Stimulated activated CD8-positive, alpha-beta memory T cell treated with anti-CD3 and anti-CD28 coated beads, Interleukin-4, amount 100 ng/mL, for 1 hour (primary cell): ENCODE measurements at places on chromosomes 12 and 14.

DNA sequence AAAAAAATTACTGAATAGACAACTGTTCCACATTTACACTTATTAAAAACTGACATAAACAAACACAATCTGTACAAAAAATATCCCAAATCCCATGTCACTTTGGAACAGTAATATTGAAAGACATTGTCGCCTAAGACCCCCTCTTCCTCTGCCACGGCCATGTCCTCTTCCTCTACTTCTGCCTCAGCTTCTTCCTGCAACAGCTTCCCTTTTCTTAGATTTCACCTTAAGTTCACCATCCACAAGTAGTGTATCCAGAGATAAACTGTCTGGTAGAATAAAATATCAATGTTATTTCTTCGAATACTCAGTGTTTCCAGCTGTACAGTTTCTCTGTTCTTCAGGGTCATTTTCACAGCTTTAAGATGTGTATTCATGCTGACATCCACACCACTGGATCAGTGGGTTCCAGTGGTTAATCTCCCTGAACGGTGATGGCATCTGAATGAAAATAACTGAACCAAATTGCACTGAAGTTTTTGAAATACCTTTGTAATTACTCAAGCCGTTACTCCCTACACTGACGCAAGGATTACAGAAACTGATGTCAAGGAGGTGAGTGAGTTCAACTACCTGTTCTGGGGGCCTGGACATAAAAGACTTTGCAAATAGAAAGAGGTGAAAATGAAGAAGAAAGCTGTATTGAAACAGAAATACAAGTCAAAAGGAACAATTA lies 208.5 kb downstream of the C12orf50 start:
- no peak for DNase-seq

- no peak for DNase-seq
Observed at GRCh38 chr12:104387190-104387589, 69.6 kb upstream of the CHST11 start.

- DNase-seq: no peak
Observed at GRCh38 chr14:65948302-65948701, 535.8 kb downstream of the FUT8 start.

DNA sequence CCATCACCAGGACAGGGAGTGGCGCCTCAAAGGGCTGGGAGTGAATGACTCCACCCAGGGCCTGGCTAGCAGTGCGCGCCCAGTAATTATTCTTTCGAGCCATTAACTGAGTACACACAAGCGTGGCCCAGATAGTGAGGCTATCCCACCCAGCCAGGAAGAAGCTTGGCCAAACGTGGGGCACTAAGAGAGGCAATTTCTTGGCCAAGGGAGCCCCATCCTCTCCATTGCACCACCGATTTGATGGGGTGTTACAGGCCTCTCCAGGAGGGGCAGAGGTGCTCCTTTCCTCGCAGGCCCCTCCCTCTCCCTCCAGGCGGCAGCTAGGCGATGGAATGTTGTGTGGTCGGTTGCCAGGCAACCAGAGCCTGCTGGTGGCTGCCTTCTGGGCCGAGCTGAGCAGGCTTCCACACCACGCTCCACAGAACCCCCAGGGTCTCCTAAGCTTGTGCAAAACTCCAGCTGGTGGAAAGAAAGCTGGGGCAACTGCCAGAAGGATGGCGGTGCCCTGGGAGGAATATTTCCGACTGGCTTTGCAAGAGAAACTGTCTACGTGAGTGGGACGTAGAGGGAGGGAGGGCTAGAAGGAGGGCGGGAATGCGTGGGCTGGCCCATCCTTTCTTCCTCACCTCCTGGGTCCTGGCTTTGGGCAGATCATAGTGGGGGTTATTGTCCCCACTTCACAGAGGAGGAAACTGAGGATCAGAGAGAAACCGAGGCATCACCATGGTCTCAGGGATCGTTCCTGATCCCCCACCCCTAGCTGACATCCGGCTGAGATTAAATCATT lies at the start of gene CFAP73:
Gene CFAP73 (plus strand): TSS at position 364 of the 790 bp plus-strand sequence. CDS start 134 bp downstream, at position 498.
- DNase-seq: no peak

GRCh38 chr12:91213-91612 lies 24.6 kb downstream of the IQSEC3 start:
- no peak for DNase-seq

- no peak for DNase-seq
Observed at GRCh38 chr14:24409192-24409591, 10.4 kb downstream of the NYNRIN start.

GRCh38 chr14:103216857-103217256 lies 93.6 kb downstream of the TNFAIP2 start:
- DNase-seq: no peak

- no peak for DNase-seq
Observed at GRCh38 chr12:112813836-112814235, 22.3 kb downstream of the RPH3A start.

- no peak for DNase-seq
Observed at GRCh38 chr14:55238019-55238680, 33.1 kb upstream of the FBXO34 start.

GRCh38 chr14:94598816-94599655 lies 13.2 kb upstream of the SERPINA3 start:
- no peak for DNase-seq

- DNase-seq: no peak
Observed at GRCh38 chr12:89253488-89253887, 98.8 kb downstream of the DUSP6 start.

- no peak for DNase-seq
Observed at GRCh38 chr14:50311337-50311971, 575 bp downstream of the L2HGDH start.

GRCh38 chr12:111056618-111057521 lies 136.5 kb upstream of the MYL2 start:
- DNase-seq: peak; percentile 29

DNA sequence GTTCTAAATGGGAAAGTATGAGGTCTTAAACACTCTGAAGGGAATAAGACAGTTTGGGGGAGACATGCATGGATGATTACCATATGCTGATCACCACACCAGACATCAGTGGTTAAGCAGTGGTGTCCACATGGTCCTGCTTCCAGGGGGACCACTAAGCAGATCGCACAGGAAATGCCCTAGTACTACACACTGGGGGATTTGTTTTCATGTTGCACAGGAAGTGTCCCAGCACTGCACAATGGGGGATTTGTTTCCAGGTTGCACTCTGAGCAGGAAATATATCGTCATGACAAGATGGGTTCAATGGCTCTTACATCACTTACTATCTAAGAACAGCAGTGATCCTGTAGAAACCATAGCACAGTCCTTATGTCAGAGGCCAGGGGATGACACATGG lies 245.5 kb downstream of the BCL11B start:
- DNase-seq: no peak

DNA sequence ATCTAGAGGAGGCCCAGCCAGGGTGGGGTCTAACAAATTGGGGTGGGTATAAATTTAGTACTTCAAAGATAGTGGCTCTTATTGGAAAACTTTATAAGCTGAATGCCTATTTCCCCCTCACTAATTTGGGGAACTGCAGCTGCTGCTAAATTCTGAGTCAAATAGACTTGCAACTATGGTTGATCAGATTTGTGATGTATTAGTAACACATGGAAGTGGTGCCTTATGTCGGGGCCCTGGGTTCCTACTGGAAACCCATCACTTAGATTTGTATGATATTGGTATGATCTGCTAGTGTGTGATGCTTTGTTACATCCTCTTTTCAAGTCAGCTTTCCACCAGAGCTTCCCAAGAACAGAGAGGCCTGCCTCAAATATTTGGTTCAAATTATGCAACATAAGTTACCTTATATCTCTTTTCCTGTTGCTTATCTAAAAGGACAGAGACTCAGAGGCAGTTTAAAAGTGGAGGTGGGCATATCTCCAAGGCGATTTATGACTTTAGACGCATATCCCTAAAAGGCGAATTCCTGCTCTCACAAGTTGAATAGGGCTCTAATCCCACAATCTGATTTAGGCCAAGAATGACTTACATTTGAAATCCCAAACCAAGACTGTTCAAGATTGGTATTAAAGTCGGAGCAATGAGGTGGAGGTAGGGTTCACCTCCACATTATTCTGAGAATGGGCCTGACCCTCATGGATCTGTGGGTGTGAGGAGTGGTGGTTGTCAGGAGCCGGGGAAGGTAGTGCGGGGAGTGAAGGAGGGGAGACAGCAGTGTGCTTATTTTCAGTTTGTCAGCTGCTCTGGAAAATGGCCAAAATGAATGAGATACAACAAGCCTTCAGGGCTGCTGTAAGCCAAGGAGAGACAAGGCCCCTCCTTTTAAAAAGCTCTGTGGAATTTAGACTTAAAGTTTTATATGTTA lies 425.8 kb downstream of the RAD51B start:
- no peak for DNase-seq

DNA sequence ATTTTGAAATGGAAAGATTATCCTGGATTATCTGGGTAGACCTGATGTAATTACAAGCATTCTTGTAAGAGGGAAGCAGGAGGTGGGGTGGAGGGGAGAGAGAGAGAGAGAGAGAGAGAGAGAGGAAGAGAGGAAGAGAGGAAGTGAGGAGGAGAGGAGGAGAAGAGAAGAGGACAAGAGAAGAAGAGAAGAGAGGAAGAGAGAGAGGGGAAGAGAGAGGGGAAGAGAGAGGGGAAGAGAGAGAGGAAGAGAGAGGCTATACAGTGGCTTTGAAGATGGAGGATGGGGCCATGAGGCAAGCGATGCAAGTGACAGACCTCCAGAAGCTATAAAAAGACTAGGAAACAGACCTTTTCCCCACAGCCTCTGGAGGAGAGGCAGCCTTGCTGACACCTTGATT lies 13.7 kb upstream of the CHST11 start:
- DNase-seq: no peak

DNA sequence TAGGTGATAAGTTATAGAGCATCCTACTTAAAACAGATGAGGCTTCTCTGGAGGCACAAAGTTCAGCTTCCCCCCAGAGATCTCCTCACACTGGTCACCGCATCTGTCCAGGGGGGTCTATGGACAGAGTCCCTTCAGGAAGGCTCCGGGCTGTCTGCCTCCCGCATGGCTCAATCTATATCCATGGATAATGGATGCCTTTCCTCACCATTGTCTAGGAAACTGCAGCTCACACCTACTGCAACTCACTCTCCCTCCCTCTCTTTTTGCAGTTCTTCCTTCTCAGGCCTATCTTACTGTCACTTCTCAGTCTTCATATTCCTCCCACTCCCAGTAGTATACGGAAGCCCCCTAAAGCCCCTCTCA lies 100.6 kb upstream of the BCL2L14 start:
- DNase-seq: no peak

DNA sequence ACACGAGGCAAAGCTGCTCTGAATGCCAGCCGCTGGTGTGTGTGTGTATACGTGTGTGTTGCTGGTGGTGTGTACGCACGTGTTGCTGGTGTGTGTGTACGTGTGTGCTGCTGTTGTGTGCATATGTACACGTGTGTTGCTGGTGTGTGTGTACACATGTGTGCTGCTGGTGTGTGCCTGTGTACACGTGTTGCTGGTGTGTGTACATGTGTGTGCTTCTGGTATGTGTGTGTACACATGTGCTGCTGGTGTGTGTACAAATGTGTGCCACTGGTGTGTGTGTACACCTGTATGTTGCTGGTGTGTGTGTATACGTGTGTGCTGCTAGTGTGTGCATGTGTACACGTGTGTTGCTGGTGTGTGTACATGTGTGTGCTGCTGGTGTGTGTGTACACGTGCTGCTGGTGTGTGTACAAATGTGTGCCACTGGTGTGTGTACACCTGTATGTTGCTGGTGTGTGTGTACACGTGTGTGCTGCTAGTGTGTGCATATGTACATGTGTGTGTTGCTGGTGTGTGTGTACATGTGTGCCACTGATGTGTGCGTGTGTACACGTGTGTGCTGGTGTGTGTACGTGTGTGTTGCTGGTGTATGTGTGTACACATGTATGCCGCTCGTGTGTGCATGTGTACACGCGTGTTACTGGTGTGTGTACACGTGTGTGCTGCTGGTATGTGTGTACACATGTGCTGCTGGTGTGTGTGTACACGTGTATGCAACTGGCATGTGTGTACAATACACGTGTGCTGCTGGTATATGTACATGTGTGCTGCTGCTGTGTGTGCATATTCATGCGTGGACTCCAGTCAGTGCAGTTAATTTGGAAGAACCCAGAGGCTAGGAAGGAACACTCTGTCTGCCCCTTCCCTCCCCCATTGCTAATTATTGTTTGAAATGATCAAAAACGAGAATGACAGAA lies 47.2 kb downstream of the CACNA2D4 start:
- no peak for DNase-seq

GRCh38 chr14:89348722-89349121 lies 68.3 kb downstream of the FOXN3 start:
- no peak for DNase-seq

DNA sequence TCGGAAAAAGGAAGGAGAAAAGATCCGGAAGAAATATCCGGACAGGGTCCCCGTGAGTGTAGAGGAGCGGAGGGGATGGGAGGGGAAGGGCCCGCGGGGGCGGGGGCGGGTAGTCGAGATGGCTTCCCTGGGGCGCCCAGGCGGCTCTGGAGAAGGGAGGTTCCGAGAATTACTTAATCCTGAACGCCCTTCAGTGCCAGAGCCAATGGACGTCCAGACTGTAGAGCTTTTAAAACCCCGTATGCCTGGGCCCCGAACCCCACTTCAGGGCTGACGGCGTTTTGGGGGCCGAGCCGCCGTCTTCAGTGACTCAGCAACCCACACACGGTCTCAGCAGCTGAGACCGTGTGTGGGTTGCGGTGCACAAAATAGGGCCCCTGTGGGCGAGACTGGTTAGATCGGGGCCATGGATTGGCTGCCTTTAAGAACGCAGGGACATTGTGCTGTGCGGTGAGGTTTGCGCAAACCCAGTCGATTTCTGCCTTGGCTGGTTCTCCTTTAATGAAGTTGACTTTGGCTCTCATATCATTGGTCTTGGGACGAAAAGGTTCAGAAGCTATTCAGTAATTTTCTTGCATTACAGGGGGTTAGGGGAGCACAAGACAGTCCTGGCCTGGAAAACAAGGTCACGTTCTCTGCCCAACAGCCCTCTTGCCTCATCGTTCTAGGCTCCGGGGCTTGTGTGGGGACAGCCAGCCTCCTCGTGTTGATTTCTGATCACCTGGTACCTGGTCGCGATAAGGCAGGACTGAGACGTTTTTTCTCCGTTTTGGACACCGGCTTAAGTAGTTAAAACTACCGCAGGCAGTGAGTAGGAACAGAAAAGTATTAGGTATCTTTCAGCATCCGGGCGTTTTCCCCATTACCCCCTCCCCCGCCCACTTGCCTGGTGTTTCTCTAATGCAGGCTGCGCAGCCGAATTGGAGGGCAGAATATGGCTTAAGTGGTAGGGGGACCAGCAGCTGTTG lies 775 bp downstream of the GABARAPL1 start:
- DNase-seq: peak; percentile 53

- DNase-seq: no peak
Observed at GRCh38 chr14:92039063-92039718, 668 bp downstream of the TRIP11 start.
